HEK293T (cell line): ENCODE measurements at places on chromosomes 12 and 14.

- no peak for DNase-seq
Observed at GRCh38 chr14:104596451-104596918, 8.1 kb downstream of the TMEM179 start.

DNA sequence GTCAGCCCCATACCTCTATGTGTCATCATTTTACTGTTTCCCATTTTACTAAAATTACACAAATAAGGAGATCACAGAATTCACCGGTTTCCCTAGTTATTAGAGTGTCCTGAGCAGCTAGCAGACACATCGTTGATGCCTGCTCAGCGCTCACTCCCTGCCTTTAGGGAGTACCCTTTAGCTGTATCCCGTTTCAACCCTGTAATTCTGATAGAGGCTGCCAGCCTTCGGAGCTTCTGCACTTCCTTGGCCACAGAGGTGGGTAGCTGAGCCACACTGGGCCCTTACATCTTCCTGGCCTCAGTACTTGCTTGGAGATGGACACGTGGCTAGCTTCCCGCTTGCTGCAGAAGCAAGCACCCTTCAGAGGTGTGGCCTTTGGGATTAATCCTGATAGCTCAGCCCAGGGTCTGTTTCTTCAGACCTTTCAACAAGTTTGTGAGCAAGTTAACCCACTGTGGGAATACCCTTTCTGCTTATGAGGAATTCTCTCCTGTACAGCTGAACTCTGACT is 14.3 kb upstream of the FBXW8 start:
- no peak for DNase-seq

GRCh38 chr14:105150368-105151083 is 18.1 kb downstream of the JAG2 start:
- no peak for DNase-seq

DNA sequence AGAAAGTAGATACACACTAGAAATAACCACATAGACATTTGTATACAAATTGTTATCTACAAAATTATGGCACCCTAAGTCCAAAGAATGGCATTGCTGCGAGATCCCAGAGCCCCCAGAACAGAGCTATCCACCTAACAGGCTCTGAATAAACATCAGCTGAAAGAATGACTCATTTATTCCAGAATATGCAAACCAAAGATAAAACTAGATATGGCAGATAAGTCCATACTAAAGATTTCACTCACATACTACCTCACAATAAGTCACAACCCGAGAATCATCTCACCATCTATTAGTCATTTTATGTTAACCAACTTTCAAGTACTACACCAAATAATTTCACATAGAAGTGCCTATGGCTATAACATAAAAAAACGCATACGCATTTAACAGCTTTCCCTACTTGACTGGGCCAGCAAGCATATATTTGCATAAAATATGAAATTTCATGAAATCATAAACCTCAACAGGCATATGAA is 5.6 kb downstream of the CNIH1 start:
- DNase-seq: no peak

DNA sequence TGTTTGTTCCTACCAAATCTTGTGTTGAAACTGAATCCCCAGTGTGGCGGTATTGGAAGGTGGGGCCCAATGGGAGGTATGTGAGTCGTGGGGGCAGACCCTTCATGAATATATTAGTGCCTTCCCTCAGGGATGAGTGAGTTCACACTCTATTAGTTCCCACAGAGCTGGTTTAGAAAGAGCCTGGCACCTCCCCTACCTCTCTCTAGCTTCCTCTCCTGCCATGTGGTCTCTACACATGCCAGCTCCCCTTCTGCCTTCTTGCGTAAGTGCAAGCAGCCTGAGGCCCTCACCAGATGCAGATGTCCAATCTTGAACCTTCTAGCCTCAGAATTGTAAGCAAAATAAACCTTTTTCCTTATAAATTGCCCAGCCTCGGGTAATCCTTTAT is 105.8 kb downstream of the SPTSSA start:
- no peak for DNase-seq

DNA sequence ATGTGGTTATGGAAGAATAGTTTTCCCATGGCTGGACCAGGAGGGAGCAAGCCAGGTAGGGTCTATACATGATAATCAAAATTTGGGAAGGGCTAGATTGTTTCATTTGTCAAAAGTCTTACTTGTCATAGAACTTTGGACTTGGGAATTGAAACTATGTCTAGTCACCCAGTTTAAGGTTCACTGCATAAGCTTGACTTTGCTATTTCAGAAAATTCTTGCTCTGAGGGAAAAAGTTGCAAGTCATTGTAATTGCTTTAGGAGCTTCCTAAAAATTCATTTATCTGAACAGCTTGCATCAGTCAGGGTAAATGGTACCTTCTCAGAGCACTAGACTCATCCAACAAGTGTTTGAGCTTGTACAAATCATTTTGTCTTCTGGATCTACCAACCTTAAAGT is 1194.7 kb downstream of the GALC start:
- no peak for DNase-seq

DNA sequence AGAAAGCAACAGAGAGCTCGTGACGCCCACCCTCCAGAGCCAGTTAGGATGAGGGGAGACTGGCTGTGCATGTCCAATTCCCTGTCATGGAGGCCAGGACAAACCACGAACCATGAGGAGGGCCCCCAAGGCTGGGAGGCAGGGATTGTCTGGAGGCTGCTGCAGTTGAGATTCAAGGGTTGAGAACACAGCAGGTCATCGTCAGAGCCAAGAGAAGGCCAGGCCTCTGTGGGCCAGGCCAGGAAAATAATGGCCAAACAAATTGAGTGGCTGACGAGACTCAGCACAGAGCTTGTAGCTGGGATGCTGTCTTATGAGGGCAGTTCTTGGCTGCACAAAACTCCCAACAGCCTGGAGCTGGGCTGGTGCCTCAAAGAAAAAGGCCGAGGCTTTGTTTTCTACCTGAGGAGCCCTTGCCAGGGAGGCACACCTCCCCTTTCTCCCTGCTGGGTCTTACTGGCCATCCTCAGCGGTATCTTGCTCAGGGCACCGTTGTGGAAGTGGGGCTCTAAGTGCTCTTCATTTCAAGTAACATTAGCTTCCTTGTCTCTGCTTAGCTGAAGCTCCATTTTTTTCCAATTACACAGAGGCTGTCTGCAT is 665.9 kb downstream of the BCL11B start:
- DNase-seq: no peak

DNA sequence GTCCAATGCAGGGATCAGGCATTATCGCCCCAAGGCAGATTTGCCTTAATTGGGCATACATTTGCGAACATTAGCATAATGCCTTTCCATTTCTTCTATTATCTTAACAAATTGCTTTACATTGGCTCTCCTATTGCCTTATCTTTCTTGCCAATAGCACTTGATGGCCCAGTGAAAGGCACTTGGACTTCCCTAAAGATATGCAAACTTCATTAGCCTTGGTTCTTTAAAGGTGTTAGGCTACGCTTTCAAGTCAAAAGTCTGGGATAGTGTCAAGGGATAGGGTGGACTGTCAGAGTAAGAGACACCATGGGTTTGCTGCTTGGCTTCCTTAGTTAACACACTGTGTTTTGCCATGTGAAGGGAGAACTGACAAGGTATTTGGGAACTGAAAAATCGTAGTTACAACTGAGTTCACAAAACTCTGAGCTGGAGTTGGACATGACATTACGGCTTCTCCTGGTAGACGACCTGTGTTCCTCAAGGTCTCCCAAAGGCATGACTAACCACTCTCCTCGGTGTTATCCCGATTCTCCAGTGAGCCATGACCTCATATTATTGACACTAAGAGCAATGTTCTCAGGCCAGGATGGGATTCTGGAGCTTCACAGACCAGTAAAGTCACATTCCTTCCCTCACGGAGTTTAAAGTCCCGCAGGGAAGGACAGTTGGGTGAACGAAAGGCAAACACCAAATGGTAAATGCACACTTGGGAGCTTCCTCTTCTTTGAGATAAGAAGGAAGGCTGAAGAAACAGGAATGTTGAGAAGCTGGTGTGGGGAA is 65.2 kb downstream of the TBC1D30 start:
- no peak for DNase-seq

- DNase-seq: peak; percentile 78
Observed at GRCh38 chr12:8045952-8046944, 13.7 kb downstream of the FOXJ2 start.

- DNase-seq: no peak
Observed at GRCh38 chr12:97757481-97758193, 295.0 kb downstream of the RMST start.
